ENCODE measurements at places on chromosomes 1 and 21. TPM values are rescaled to one million over a fixed set of nuclear protein-coding genes. Genes with fewer than 3 reads are reported as not detected.

The FGR gene
- total RNA-seq, result 5.4 TPM

The RPE65 gene
- not detected for total RNA-seq

The SPATA21 gene
- total RNA-seq, result not detected

The SGIP1 gene
- not detected for total RNA-seq

The CBS gene
- 196 TPM for total RNA-seq

The FMO5 gene
- 30.6 TPM for total RNA-seq

The GBP7 gene
- total RNA-seq, result not detected

The PRAMEF13 gene
- not detected for total RNA-seq

The AUNIP gene
- not detected for total RNA-seq

The OR2L5 gene
- not detected for total RNA-seq

The DNAI4 gene
- 0.66 TPM for total RNA-seq

The AMY2B gene
- total RNA-seq, result 894 TPM

The NUF2 gene
- 0.66 TPM for total RNA-seq

The ACTL8 gene
- not detected for total RNA-seq

All from body of pancreas (tissue), 4 donors.